Activated CD4-positive, alpha-beta memory T cell treated with anti-CD3 and anti-CD28 coated beads for 36 hours (primary cell): ENCODE measurements at places on chromosomes 6 and 20. TPM values are rescaled to one million over a fixed set of nuclear protein-coding genes. Genes with fewer than 3 reads are reported as not detected.

DNA sequence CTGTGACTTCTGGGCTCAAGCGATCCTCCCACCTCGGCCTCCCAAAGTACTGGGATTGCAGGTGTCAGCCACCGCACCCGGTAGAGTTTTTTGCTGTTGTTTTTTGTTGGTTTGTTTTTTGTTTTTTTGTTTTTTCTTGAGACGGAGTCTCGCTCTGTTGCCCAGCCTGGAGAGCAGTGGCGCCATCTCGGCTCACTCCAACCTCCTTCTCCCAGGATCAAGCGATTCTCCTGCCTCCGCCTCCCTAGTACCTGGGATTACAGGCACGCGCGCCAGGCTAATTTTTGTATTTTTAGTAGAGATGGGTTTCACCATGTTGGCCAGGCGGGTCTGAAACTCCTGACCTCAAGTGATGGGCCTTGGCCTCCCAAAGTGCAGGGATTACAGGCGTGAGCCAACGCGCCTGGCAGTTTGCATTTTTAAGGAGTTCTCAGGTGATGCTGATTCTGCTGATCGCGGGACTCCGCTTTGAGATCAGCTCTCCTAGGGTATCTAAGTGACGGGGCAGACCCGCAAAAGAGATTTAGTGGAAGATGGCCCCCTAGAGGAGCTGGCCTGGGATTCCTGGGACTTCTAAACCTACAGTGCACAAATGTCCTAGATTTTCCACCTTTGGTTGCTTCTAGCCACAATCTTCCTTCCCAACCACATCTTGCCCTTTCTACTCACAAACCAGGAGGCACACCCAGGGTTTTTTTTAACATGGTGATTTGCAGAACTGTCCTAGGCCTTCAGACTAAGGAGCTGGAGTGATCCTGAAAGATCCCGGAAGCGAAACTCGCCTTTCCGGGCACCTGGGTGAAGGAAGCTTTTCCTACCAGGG is 45.2 kb downstream of the DPPA5 start:
- no peak for DNase-seq
- H3K27me3 ChIP-seq: peaks cover 13% of the 10 kb centered on the region
- no peak overlapping the region for H3K27ac ChIP-seq
- peak overlapping the region; percentile 91 for H3K4me3 ChIP-seq

DNA sequence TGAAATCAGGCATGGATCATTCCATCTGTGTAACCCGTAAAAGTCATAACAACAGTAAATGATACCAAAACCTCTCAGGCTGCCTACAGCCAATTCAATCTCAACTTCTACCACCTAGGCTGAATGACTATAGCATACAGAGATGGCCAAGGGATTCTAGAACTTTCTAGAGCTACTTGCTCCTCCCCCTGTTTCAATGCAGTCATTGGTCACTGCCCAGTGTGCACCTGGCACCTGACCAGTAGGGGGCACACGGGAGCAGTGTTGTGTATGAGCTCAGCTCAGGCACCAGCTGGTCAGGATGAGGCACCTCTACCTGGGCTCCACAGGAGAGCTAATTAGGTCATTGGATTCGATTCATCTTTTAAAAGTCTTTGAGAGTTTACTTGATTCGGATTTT is 86.2 kb downstream of the PLEKHG1 start:
- peak; percentile 73 for DNase-seq
- no peak overlapping the region for H3K27ac ChIP-seq
- no peak overlapping the region for H3K4me3 ChIP-seq
- H3K4me1 ChIP-seq: no peaks in the 10 kb centered on the region

The MYT1 gene
- not detected for total RNA-seq

The MATN4 gene
- total RNA-seq: 0.95 TPM

DNA sequence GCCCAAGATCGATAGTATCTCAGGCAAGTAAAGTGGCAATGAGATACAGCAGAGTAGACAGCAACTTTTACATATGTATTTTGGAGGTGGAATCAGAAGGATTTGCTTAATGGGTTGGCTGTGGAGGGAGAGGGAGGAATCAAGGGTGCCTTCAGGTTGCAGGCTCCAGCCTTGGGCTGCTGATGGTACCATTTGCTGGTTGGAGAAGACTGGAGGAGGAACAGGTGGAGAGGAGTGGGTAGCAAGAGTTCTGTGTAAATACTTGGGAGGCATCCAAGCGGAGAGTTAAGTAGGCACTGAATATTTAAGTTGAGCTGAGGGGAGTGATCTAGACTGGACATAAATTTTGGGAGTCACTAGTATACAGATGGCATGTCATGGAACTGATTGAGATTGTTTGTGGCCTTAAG is 5.2 kb downstream of the BICRAL start:
- no peak overlapping the region for H3K4me3 ChIP-seq
- DNase-seq: no peak
- no peak overlapping the region for H3K27ac ChIP-seq
- H3K4me1 ChIP-seq: peaks cover 28% of the 10 kb centered on the region
- no peaks in the 10 kb centered on the region for H3K27me3 ChIP-seq

DNA sequence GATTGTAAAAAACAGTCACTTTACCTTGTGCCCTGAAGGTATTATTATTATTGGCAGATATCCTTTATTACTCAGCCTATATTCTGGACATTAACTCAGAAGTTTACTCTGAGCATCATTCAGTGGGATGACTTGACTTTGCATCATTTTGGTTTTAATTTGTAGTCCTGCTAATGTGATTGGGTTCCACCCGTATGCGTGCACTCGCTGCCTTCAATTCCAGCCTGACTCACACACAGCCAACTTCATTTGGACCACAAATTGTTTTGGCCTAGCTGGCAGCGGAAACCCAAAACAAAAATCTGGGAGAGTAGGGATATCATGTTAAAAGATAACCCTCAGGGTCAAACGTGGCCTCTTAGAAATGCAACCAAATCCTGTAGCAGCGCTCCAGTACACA is 704.4 kb upstream of the SLC35B3 start:
- H3K4me1 ChIP-seq: no peaks in the 10 kb centered on the region
- H3K4me3 ChIP-seq: no peak overlapping the region
- H3K27me3 ChIP-seq: no peaks in the 10 kb centered on the region
- no peak for DNase-seq

The MLN gene
- not detected for total RNA-seq

The PRPH2 gene
- not detected for total RNA-seq

- H3K27me3 ChIP-seq: no peaks in the 10 kb centered on the region
- no peaks in the 10 kb centered on the region for H3K36me3 ChIP-seq
Observed at GRCh38 chr20:59013031-59013951, 5.9 kb upstream of the TUBB1 start.

DNA sequence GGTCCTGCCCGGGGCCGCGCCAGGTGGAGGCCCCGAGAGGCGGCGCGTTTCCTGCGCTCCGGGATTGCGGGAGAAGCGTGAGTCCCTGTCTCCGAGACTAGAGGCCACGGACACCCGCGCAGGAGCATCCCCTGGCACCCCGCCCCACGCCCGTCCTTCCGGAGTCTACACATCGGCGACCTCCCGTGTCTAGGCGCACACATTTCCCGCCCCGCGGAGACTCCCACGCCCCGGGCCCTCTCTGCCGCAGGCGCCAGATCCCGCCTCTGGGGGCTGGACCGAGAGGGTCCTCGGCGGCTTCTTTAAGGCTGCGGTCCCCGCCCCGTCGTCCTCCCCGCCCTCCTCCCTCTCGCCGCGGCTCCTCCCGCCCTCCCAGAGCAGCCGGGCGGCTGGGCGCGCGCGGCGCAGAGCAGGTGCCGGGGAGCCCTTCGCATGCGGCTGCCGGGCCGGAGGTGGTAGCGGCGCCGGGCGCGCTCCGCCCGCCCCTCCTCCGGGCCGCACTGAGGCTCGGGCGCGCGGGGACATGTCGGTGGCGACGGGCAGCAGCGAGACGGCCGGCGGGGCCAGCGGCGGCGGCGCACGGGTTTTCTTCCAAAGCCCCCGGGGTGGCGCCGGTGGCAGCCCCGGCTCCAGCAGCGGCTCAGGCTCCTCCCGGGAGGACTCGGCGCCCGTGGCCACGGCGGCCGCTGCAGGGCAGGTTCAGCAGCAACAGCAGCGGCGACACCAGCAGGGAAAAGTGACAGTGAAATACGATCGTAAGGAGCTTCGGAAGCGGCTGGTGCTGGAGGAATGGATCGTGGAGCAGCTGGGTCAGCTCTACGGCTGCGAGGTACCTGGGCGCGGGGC is at the start of gene PPP1R14C:
PPP1R14C (plus strand) TSS at position 375 of the 846 bp plus-strand sequence; CDS start at position 524, 149 bp downstream.
- peaks cover 72% of the 10 kb centered on the region for H3K27me3 ChIP-seq
- peaks cover 18% of the 10 kb centered on the region for H3K4me1 ChIP-seq
- H3K4me3 ChIP-seq: peak within 1 kb of the TSS; percentile 45

- H3K36me3 ChIP-seq: no peaks in the 10 kb centered on the region
- no peaks in the 10 kb centered on the region for H3K4me1 ChIP-seq
- DNase-seq: no peak
- no peak overlapping the region for H3K4me3 ChIP-seq
- no peak overlapping the region for H3K27ac ChIP-seq
Observed at GRCh38 chr6:126738146-126738545, 380.3 kb upstream of the RSPO3 start.

The ADNP gene
- total RNA-seq: 54.7 TPM

- H3K27me3 ChIP-seq: no peaks in the 10 kb centered on the region
- H3K27ac ChIP-seq: peak overlapping the region; percentile 95
- no peak for DNase-seq
Observed at GRCh38 chr6:152301021-152301764, 336.0 kb downstream of the SYNE1 start.

GRCh38 chr6:17883665-17884497 is 103.6 kb downstream of the KIF13A start:
- DNase-seq: no peak
- no peak overlapping the region for H3K4me3 ChIP-seq
- no peaks in the 10 kb centered on the region for H3K36me3 ChIP-seq
- H3K27me3 ChIP-seq: peaks cover 36% of the 10 kb centered on the region
- no peak overlapping the region for H3K27ac ChIP-seq

GRCh38 chr20:37796121-37796520 is 102.3 kb downstream of the CTNNBL1 start:
- H3K27ac ChIP-seq: no peak overlapping the region
- H3K4me1 ChIP-seq: no peaks in the 10 kb centered on the region
- no peak for DNase-seq
- H3K27me3 ChIP-seq: no peaks in the 10 kb centered on the region
- peaks cover 41% of the 10 kb centered on the region for H3K36me3 ChIP-seq

- H3K27ac ChIP-seq: no peak overlapping the region
- no peak overlapping the region for H3K4me3 ChIP-seq
- H3K27me3 ChIP-seq: peaks cover 19% of the 10 kb centered on the region
- H3K4me1 ChIP-seq: no peaks in the 10 kb centered on the region
- H3K36me3 ChIP-seq: no peaks in the 10 kb centered on the region
- DNase-seq: no peak
Observed at GRCh38 chr6:17490724-17491123, 97.3 kb downstream of the CAP2 start.

DNA sequence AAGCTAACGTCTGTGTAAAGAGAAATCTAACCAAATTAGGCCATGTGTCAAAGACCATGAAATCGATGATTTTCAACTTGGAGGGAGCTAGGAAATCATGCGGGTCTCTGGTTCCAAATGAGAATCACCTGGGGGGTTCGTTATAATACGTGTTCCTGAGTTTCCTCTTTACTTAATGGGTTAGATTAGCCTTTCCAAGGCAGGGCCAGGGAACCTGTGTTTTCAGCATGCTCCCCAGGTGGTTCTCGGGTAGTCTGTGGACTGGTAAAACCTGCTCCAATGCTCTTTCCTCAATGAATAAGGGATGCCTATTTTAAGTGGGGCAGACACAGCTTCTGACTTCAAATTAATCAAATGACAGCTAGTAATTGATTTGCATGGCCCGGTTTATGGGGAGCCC is 965 bp upstream of the HLA-DOA start:
- peaks cover 24% of the 10 kb centered on the region for H3K27me3 ChIP-seq
- no peak overlapping the region for H3K27ac ChIP-seq
- no peak for DNase-seq
- H3K36me3 ChIP-seq: no peaks in the 10 kb centered on the region
- H3K4me3 ChIP-seq: no peak overlapping the region

The DIDO1 gene
- total RNA-seq: 48.4 TPM

DNA sequence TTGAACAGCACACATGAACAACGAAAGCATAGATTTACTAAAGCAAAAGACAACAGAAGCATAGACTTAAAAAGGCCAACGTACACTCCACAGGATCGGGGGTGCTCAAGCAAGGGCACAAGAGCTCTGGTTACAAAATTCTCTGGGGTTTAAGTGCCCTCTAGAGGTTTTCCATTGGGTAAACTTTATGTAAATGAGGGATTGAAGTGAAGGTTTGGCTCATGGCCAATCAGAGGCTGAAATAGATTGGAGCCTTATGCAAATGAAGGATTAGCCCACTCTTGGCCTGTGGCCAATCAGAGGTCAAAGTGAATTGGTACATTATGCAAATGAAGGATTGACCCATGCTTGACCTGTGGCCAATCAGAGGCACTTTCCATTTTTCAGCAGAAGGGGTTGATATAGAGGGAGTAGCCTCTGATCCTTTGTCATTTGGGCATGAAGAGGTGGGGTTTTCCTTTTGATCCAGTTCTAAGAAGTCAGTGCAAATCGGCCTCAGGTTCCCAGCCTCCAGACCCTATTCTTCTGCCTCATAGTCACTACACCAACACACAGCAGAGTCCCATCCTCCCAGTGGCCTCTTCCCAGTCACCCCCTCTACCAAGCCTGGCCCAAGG is 244.9 kb downstream of the THBS2 start:
- H3K4me1 ChIP-seq: no peaks in the 10 kb centered on the region
- no peak overlapping the region for H3K4me3 ChIP-seq
- H3K27ac ChIP-seq: no peak overlapping the region
- no peaks in the 10 kb centered on the region for H3K36me3 ChIP-seq
- no peak for DNase-seq

- no peak overlapping the region for H3K27ac ChIP-seq
- H3K36me3 ChIP-seq: no peaks in the 10 kb centered on the region
- no peaks in the 10 kb centered on the region for H3K4me1 ChIP-seq
- no peak overlapping the region for H3K4me3 ChIP-seq
Observed at GRCh38 chr6:169906004-169906687, 154.7 kb downstream of the ERMARD start.

DNA sequence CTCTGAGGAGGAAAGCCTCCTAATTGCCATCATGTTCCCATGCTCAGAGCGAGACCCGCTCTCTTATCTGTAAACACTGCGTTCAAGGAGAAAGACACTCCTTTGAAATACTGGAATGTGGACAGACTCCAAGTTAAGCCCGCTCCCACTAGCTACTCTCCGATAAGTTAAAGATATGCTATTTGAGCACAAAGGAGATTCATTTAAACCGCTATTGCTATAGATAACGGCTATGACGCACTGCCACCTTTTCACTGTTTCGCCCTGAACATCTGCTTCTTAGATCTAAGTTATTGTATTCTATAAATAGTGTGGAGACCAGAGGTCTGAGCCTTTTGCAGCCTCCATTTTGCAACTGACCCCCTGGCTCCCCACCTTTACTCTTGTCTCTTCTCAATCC is 82.3 kb downstream of the GPX5 start:
- H3K36me3 ChIP-seq: no peaks in the 10 kb centered on the region
- no peak overlapping the region for H3K27ac ChIP-seq
- H3K4me3 ChIP-seq: no peak overlapping the region
- H3K4me1 ChIP-seq: peaks cover 5% of the 10 kb centered on the region
- H3K27me3 ChIP-seq: peaks cover 36% of the 10 kb centered on the region

DNA sequence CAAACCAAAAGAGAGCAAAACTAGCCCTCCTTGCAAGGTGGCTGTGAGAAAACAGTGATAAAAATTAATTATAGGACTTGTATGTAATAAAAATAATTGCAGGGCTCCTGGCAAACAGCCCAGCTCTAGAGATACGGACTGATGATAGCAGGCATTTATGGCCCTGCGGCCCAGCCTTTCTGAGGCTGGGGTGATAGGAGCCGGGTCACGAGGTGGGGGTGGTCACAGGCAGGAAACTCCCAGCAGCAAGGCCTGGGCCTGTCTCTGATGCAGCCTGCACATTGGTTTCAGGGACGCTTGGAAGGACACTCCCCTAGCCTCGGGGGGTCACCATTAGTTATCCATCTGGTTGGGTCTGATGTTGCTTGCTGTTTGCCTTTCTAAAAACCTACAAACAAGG is 18.7 kb upstream of the TTPAL start:
- no peak overlapping the region for H3K4me3 ChIP-seq
- DNase-seq: no peak
- H3K27me3 ChIP-seq: no peaks in the 10 kb centered on the region
- H3K4me1 ChIP-seq: no peaks in the 10 kb centered on the region
- H3K27ac ChIP-seq: no peak overlapping the region

The EYA2 gene
- total RNA-seq: not detected

The SLC16A10 gene
- total RNA-seq: 3.6 TPM
